NCI-H2107 (cell line): ENCODE measurements at places on chromosomes 12 and 14.
A peak's percentile ranks its signal among the peaks of the same experiment; 100 is the strongest.

DNA sequence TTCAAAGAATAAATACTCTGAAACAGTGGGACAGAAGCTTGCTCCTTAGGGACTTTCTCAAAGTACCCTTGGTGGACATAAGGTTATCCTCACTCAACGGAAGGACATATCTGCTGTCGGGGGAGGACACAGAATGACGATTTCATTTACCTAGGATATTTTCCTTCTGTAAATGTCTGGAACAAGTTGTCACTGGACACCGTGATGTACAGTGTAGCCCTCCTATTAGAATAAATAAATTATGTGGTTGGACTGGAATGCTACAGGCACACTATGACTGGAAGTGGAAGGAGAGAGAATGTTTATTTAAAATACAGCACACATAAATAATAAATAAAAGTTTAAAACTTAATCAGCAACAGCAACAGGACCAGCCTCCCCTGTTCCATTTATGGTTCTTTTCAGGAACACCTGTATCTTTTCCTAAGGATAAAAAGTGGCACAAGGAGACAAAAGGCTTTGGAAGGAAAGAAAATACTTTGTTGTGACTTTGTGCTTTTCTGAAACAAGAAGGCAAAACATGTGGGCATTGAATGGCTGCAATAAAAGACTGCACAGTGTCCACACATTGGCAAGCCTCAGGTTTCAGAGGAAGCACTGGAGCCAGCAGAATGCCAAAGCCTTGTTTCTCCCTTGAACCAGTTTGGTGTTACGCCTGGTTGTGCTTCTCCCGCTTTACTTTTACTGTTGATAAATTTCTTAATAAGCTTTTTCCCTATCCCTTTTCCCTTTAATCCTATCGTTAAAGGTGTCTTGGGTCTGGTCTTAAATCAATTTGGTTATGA, 36.8 kb downstream of the FGD4 start:
- DNase-seq: no peak

- no peak for DNase-seq
Observed at GRCh38 chr14:85974602-85975001, 444.7 kb downstream of the FLRT2 start.

GRCh38 chr12:26678697-26679660, 154.0 kb downstream of the ITPR2 start:
- no peak for DNase-seq

GRCh38 chr14:22547313-22547947, 41.6 kb downstream of the DAD1 start:
- DNase-seq: no peak

GRCh38 chr12:51183816-51184215, 10.9 kb upstream of the TFCP2 start:
- peak; percentile 90 for DNase-seq

- DNase-seq: no peak
Observed at GRCh38 chr12:78240827-78241226, 410.1 kb downstream of the NAV3 start.

- no peak for DNase-seq
Observed at GRCh38 chr12:106147956-106148355, 9.2 kb upstream of the NUAK1 start.

DNA sequence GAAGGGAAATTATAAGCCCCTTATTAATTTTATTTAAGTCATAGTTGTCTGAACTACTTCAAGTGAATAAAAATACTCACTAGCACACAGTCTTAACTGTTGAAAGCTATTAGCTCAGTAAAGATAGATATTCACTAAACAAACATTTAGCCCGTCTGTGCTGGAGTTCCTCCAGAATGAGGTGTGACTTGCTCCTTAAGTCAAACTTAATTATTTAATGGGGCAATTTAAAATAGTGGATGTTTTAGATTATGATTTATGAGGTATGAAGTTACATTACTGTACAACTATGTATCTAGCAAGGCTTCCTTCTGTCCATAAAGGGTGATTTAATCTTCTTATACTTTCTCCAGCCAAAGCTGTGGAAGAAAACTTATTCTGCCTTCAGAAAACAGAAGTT, 414.0 kb upstream of the FLRT2 start:
- DNase-seq: no peak

DNA sequence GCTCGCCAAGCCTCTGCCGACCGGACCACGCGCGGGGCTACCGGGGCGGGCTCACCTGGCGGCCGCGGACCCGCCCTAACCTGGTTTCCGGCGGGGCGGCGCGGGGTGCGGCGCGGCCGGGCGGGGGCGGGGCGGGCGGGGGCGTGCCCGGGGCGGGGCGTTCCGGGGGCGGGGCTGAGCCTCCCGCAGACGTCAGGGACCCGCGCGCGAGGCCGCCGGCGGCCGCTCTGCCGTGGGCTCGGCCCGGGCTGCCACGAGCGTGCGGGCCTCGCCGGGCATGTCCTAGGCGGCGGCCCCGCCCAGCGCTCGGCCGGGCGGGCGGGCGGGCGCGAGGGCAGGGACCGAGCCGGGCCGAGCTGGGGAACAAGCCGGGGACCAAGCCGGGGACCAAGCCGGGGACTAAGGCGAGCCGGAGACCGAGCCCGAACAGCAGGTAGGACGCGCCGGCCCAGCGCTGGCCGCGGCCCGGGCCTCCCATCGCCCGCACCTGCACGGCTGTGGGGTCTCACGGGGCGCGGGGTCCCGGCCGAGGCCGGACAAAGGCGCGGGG, at the start of gene CEP170B:
CEP170B (plus strand) TSS at position 188 of the 550 bp plus-strand sequence. CDS start 3,183 bp downstream, outside the sequence.
- DNase-seq: no peak

DNA sequence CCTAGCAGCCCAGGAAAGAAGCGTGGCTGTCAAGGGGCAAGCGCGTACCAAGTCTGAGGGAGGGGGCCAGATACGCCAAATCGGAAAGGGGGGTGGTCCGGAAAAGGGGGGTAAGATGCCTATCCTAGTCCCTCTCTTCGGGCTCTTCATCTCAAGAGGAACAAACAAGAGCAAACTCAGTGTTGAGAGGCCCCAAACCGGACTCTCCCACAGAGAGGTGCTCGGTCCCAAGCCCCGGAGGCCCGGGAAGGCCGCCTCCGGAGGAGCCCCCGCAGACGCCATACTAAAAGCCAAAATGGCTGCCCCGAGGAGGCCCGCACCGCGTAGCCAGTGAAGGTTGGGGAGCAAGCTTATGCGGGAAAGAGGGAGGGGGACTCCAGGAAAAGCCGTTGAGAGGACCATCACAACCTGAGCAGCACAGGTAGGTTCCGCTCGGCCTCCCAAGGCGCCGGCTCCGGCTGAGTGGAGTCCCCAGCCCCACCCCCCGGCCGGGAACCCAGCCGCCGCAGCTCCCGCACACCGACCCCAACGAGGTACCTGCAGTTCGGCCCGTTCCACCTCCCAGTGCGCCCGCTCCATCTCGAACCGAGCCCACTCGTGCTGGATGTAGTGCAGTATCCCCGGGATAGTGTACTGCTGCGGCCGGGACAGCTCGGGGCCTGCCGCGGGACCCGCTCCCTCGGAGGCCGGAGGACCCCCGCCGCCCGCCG, at the start of gene AP4S1:
AP4S1 (plus strand) TSS at position 283 of the 710 bp plus-strand sequence. CDS start 40,548 bp downstream, outside the sequence.
- peak; percentile 32 for DNase-seq

- no peak for DNase-seq
Observed at GRCh38 chr14:67461341-67461985, 27.1 kb downstream of the TMEM229B start.

GRCh38 chr14:63544591-63545299, 1.6 kb upstream of the PPP2R5E start:
- no peak for DNase-seq

GRCh38 chr14:77031759-77032490, 3.4 kb upstream of the IRF2BPL start:
- no peak for DNase-seq

DNA sequence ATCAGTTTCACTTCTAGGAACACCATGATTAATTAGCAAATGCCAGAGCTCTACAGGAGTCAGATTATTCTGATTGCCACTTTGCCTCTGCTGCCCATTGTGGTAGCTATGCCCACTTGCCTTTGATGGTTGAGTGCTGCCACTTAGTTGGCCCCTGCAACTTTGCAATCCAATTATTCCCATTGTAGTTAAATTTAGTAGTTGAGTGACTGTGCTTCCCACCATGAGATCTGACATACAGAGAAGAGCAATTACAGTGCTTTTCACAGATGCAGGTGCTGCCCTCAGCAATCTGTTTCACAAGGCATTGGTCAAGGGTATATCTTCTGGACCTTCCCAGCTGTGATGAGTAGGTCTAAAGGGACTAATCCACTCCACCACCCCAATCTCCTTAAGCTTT, 468.4 kb upstream of the RGS6 start:
- DNase-seq: no peak

DNA sequence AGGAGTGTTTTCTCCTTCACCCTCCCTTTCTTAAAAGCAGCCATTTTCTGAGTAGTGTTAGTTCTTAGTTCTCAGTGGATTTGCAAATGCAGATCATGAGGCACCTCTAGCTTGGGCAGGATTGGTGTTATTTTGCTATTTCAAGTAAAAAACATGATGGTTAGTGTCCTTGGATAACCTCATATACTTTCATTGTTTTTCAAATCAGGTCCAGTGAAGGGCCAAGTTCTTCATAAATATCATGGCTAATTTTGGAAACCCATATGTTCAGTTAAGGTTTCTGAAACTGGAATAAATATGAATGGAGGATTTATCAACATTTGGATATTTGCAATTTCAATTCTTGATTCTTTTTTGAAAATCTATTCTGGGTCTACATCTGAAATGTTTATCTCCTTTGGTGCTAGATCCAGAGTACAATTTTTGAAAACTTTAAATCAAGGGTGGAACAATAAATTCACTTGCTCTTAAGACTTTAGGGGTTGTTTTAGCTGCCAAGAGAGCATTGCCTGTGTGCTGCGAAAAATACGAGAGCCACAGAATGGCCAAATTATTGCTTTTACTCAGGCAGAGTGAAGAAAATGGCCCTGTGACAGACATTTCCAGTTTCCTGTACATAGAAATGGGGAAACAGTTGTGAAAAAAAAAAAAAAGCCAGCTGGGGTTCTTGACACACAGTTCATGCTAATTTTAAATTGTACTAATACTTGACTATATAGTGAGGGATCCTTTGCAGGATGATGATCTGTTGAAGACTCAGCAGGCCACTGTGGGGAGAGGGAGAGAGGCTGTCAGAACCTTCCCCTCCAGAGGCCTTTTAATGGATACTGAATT, 104.6 kb downstream of the BICD1 start:
- DNase-seq: no peak

- no peak for DNase-seq
Observed at GRCh38 chr12:47078733-47079467, 521 bp upstream of the PCED1B start.

GRCh38 chr12:131856366-131857097, 28.3 kb downstream of the MMP17 start:
- no peak for DNase-seq

GRCh38 chr12:121766290-121767039, 27.0 kb downstream of the RHOF start:
- no peak for DNase-seq

DNA sequence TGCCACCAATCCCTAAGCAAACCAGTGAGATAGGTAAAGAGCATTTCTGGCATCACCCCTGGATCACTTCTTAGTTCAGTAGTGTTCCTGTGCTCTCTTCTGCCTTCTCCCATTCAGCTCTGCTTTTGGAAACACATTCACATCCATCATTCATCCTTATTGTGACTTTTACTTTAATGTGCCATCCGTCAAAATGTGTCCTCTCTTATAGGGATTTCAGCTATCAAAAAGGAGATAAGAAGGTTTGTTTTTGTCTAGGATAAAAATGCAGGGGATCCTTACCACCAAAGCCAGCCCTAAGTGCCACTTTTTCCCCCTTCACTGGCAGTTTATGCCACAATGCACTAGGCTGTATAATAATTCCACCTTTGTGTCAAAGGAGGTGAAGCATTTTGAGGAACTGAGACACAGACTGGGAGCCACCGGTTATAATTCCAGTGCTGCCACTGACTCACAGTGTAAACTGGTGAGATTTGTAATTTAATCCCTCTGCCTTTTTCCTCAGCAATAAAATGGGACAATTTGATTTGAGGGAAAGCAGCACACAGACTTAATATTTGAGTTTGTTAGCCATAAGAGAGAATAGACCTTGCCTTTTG, 158.6 kb downstream of the PAX9 start:
- DNase-seq: no peak

DNA sequence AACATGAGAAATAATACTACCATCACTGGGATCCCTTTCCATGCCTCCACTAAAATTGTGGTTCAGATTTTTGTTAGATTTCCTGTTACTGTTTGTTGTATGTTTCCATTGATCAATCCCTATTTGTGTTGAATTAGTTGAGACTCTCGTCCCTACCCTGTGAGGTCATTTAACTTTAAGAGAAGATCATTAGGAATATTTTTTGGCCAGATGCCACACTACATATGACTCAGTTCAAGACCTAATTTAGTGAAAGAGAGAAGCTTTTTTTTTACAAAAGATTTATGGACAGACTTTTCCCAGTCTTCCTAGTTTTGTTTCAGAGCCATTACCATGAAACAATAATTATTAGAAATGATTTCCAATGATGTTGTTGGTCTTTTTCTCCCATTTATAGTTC, 35.5 kb downstream of the CPSF6 start:
- DNase-seq: no peak

- DNase-seq: no peak
Observed at GRCh38 chr12:1277905-1278304, 286.9 kb downstream of the ERC1 start.

DNA sequence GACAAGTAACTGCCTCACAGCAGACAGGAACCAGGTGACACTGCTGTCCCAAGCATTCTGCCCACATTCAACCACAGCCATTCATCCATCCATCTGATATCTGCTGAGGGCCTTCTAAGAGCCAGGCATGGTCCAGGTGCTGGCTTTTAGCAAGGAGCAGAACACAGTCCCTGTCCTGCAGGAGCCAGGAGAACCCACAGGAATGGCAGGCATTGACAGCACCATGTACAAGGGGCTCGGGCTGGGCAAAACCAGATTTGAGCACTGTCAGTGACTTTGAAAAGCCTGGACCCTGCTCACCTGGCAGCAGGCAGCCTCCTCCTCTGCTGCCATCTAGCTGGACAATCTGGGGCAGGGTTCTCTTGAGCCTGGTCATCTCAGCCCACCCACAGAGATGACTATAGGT, 137.0 kb downstream of the ZFP36L1 start:
- DNase-seq: no peak

GRCh38 chr14:88856786-88857366, 32.4 kb downstream of the TTC8 start:
- DNase-seq: no peak

DNA sequence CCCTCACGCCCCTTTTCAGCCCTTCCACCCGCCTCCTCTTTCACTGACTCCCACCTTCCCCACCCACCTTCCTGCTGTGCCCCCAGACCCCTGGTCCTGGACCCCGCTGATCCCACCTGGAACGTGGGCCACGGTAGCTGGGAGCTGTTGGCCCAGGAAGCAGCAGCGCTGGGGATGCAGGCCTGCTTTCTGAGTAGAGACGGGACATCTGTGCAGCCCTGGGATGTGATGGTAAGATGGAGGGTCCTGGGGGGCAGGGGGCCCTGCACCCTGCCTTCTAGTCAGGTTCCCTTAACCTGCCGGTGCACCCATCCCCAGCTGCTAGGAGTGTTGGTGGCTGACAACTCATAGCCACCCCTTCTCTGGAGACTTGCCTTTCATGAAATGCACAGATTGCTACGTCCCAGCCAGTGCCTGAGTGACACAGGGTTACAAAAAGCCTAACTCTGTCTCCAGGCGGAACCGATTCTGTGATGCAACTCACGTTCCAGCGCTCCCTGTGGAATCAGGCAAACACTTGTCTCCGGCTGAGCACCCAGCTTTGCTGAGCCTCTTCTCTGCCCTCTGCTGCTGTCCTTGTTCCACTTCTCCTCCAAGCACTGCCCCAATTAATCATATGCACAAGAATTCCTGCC, 15.0 kb upstream of the OAS2 start:
- DNase-seq: no peak
